HuH-7 (cell line): ENCODE measurements at places on chromosomes 12 and 14.

DNA sequence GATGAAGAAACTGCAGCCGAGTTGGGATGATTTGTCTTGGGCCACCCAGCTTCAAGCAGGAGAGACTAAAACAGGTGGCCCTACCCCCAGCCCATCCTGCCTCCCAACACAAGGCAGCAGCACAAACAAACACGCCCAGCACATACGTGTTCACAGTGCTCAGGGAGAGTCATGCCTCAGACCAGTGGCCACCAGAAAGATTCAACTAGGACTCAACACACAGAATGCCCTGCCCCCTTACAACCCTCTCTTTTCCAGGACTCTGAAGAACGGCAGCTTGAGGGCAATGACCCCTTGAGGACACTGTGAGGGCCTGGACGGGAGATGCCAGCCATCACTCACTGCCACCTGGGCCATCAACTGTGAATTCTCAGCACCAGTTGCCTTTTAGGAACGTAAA lies 75.0 kb downstream of the NT5DC3 start:
- DNase-seq = no peak

GRCh38 chr14:79658769-79659168 lies 552.5 kb downstream of the DIO2 start:
- no peak for DNase-seq

DNA sequence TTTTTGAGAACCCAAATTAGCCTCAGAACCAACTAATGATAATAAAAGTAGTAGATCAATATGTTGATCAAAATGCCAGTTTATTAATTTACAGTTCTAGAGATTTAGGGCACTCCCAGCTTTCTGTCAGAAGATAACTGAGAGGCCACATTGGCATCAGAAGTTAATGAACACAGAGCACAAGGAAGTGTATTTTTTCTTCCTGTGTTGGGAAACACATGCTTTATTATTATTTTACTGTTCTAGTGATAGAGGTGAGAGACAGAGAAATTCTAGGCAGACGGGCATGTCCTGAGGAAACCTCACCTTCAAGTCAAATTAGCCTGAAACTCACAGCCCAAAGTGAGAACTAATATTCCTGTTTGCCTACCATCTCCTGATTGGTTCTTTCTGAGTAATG lies 213.7 kb downstream of the PCNX1 start:
- no peak for DNase-seq

DNA sequence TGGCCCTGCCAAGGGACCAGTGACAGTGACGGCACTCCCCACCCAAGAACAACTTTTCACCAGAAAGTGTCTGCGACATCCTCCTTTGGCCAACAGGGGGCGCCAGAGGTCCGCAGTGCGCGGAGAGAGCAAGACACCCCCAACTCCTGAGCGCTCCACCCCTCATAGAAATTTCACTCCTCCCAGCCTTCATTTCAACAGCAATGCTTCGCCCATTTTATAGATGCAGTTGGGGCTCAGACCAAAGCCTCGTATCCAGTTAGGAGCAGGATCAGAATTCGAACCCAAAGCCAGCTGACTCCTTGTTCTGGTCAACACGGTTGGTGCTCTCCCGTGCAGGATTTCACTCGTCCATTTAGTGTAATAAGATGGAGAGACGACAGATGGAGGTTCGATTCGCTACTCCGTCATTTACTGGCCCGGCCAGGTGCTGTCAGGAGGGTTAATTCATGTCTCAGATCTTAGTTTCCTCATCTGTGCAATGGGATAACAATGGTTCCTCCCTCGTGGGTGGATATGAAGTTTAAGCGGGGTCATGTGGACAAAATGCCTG lies 2.4 kb upstream of the POP5 start:
- DNase-seq = peak; percentile 73

DNA sequence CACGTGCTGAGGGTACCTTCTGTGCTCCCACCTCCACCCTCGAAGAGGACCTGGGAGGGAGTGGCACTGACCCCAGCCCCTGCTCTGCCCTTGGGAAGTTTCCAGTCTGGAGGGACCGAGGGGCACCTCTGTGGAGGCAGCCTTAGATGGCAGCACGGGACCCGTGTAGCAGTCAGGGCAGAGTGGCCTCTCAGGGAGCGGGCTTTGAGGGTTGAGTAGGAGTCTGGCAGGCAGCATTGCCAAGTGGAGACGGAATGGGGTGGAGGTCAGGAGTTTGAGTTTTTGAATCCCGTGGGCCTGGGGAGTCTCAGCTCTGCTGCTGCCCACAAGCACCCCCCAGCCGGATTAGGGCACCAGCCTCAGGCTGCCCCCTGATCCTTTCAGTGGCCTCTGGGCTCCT lies 21.6 kb downstream of the KIF26A start:
- no peak for DNase-seq
